ENCODE measurements at places on chromosomes 3 and 15.
A peak's percentile ranks its signal among the peaks of the same experiment; 100 is the strongest.

- no peak for DNase-seq
Measured at GRCh38 chr3:14492948-14493881, 46.9 kb downstream of the GRIP2 start.

GRCh38 chr15:88440021-88440420 lies 27.2 kb downstream of the MRPL46 start:
- DNase-seq, result no peak

DNA sequence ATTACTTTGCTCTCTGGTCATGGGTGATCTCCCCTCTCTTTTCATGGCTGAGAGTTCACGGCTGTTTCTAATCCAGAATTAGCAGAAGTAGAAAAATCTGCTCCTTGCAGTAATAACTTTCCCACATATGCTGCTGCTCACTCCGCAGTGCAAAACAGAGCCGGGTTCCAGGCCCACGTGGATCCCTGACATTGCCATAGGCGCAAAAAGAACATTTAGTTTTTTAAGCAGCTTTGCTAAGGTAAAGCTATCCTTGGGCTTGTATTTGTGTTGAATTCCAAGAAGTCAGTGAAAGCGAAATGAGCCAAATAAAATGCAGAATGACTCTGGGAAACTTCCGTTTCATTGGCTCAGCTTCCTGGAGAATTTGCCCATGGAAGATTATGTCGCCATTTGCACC lies 633.7 kb upstream of the SUCLG2 start:
- no peak for DNase-seq

DNA sequence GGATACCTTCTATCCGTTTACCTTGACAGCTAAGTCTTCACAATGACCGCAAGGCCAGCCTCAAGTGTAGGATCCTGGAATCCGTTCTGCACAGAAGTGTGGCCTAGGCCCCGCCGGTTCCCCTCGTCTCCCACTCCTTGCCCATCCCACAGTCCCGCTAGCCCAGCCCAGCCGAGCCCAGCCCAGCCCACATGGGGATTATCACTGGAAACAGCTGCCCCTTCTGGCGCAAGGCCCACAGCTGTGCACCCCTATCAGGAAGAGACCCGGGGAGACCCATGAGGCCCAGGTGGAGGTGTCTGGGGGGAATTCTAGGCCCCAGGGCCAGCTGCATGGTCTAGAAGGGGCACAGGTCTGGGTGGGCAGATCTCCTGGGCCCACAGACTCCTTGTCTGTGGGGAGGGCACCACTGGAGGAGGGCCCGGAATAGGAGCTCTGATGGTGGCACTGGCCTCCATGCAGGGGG lies 27.9 kb upstream of the KLF13 start:
- no peak for DNase-seq

GRCh38 chr3:107384907-107385306 lies 7.7 kb downstream of the CCDC54 start:
- DNase-seq, result no peak

- no peak for DNase-seq
Measured at GRCh38 chr15:43469867-43470266, 23.1 kb downstream of the TP53BP1 start.

DNA sequence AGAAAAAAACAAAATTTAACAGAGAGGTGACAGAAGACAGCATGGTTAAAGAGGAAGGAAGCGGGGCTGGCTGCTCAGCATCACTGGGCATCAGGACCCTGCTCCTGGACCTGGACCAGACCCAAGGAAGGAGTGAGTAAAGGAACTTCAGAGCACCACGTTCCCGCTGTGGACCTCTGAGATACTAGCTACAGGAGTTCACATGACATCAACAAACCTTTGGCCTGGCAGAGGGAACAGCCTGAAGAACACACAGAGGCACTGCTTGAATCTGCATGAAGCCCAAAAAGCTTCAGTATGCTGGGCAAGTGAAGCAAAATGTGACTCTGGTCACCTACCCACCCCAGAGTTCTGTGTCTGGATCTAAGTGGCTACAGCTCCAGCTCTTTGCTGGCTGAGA lies 38.1 kb downstream of the SLC2A2 start:
- DNase-seq, result no peak

- DNase-seq, result no peak
Measured at GRCh38 chr3:17384567-17385296, 357.7 kb downstream of the TBC1D5 start.

DNA sequence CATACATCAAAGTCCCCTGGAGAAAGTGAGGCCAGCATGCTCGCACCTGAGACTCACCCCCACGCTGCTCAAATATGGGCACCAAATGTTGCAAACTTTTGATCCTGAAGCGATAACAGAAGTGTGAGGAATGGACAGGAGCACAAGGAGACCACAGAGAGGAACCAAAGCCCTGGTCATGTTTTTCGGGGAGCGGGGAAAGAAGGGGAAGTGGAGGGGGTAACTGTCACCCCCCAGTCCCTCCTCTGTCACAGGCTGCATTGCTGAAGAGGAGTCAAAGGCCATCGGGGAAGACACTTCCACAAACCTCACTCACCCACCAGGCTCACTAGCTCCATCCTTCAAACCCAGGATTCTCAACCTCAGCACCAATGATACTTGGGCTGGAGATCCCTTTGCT lies 182.4 kb downstream of the UACA start:
- no peak for DNase-seq

- DNase-seq, result no peak
Measured at GRCh38 chr15:89904519-89904918, 8.2 kb downstream of the ARPIN start.

- DNase-seq, result no peak
Measured at GRCh38 chr15:39925112-39925842, 5.2 kb upstream of the GPR176 start.

GRCh38 chr15:75348562-75349350 lies 1.9 kb downstream of the NEIL1 start:
- DNase-seq, result no peak

GRCh38 chr3:173659972-173660371 lies 262.4 kb downstream of the NLGN1 start:
- no peak for DNase-seq

GRCh38 chr3:79930196-79930595 lies 162.4 kb upstream of the ROBO1 start:
- no peak for DNase-seq

DNA sequence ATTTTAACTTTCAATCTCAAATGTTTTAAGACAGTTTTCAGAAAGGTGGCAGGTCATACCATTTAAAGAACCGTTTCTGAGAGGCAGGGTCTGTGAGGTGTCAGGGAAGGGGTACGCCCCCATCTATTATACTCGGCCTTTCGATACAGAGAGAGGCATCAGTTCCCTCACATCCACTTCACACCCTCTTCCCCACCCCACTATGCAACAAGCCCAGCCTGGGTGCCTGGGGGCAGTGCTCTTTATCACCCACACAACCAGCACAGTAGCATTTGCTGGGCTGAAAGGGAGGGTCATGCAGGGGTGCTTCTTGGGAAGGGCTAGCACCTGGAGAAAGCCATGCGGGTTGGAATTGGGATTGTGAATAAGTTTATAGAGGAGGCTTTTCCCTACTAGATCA lies 56.0 kb upstream of the KCNMB2 start:
- no peak for DNase-seq

- no peak for DNase-seq
Measured at GRCh38 chr3:40741729-40742128, 217.0 kb downstream of the ZNF621 start.

GRCh38 chr3:172106989-172107388 lies 67.6 kb downstream of the FNDC3B start:
- DNase-seq, result peak; percentile 35

GRCh38 chr3:185655426-185656320 lies 69.6 kb downstream of the SENP2 start:
- no peak for DNase-seq

GRCh38 chr15:48522911-48523310 lies 122.6 kb downstream of the FBN1 start:
- no peak for DNase-seq

DNA sequence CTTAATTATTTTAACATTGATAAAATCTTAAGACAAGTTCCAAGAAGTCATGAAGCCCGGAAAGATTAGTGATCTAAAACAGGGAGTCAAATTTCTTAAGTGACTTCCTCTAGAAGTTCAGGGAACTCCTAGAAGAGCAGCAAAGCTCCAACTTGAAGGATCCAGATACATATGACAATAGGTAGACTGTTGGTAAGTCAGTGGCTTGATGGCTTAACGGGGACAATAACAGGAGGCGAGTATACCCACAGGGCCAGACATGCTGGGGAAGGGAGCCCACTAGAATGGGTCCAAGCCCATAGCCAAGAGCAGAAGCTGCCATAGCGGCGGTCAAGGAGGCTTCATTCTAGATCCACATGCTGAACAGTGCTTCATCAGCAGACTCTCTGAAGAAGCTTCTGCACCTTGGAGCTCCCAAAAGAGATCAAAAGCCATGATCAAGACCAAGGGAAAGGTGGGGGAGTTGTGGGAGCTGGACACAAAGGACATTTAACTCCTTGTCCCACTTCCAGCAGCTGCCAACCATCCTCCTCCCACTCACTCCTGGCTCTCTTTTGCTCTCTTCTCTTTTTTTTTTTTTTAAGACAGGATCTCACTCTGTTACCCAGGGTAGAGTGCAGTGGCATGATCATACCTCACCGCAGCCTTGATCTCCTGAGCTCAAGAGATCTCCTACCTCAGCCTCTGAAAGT lies 10.2 kb upstream of the CA12 start:
- DNase-seq, result no peak

GRCh38 chr3:188860147-188860546 lies 311.6 kb upstream of the TPRG1 start:
- DNase-seq, result no peak

DNA sequence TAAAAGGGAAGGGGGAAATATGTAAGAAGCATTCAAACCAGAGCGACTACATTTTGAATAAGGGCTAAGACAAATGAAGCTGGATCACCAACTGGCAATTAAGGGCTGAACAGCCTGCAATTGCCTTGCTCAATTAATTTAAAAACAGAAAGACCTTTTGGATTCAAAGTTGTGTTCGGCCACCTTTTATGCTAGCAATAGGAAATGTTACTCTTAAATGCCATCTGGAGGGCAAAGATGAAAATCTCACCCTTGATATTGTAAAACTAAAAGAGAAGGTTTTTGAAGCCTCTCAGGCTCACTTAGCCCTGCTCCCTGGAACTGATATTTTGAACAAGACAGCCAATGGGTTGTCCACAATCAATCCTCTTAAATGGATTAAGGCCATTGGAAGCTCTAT lies 44.2 kb downstream of the ACAD9 start:
- DNase-seq, result no peak

DNA sequence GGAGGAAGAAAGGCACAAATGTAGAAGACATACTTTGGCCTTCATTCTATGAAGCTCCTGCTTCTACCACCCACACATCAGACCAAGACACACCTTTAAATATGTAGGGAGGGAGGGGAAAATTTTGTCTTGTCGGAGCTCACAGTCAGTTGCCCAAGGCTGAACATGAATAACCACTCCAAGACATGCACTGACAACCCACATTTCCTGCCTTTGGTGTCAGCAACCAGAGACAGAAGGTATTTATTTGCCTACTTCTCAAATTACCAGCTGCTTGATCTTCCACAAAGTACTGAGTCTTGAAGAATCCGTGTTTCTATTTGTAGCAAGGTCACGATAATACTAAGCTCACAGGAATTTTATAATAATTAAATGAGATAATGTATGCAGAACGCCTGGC lies 169.7 kb downstream of the KCNMB2 start:
- no peak for DNase-seq

DNA sequence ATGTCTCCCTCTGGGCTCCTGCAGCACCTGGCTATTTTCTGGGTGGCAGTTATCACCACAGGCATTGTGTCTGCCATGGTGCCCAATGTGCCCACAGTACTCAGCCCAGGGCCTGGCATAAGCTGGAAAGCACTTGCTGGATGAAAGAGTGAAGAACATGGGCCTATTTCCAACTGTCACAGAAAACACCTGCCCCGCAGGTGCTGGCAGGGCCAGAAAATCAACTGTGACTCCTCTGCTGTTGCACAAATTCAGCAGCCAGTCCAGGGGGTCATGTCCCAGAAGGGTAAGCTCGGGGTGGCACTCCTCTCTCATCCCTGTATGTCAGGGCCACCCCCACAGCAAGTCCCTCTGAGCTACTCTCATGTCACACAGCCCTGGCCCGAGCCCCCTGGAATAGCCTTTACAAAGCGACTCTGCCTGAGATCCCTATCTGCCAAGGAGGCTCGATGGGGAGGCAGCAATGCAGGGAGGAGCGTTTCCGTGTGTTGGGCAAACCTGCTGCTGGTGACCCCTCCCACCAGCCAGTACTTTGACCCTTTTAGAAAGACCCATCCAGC lies 16.9 kb downstream of the ITIH3 start:
- DNase-seq, result no peak

DNA sequence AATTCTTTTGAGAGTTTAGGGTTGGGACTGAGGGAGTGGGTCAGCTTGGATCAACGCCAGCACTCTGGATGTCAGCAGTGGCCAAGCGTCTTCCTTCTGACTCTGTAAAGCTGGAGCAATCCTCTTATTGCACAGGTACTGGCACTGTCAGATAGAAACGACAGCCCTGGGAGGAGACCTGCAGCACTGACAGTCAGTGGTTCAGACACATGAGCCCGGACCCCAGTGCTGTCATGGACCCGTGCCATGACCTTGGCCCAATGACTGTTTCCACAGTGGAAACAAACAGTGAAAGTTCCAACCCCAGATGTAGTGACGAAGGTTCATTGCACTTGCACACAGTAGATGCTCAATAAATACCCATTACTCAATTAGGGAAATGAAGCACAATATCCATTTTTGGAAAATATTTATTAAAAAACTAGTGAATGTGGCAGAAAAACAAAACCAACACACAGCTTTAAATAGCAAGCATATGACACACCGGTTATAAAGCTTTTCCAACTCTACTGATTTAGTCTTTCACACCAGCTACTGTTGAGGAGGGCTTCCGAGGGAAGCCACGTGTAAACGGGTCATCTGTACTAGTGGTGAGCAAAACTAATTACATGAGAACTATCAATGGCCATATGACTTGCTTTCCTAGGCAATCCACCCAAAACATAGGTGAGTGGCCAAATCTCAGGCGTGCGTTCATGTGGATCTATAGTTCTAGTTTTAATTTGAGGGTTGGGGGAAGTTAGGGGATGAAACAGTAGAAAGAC lies 22.1 kb downstream of the SIAH2 start:
- no peak for DNase-seq

DNA sequence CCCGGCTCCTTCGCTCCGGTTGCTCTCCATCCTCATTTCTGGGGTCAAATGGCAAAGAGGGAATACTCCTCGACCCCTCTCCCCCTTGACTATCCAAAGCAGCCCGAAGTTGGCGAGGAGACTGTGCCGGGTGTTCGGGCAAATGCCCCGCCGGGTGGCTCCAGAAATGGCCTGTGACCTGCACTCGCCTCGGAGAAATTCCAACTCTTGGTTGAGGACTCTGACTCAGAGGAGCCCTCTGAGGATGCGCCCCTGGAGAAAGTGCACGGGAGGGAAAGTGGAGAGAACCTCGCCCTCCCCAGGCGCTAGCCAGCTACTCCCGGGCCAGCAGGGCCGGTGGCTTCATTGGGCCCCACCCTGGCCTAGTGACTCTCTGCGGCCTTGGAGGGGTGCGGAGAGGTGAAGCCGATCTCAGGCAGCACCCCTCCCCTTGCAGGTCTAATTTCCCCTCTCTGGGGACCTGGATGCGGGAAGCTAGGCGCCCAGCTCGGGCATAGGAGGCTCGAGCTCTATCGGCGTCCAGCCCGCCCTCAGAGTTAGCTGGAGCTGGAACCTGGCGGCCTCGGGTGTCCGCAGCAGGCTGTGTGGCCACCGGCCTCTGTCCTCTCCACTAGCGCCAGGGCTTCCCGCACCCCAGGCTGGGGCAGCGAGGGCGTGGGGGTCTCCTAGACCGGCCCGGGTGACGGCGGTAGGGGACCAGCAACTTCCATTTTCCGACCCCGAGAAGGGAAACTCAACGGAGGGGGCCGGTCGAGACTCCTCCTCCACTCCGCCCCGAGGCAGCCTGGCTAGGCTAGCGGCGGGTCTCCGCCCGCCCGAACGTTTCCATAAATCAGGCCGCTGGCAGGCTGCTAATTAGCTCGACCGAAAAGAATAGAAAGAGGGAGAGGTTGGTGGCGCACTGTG lies 29.4 kb downstream of the NR2F2 start:
- DNase-seq, result no peak
